Osteocyte (in vitro differentiated cells): ENCODE measurements at places on chromosomes 13 and 19. TPM values are rescaled to one million over a fixed set of nuclear protein-coding genes. Genes with fewer than 3 reads are reported as not detected.

DNA sequence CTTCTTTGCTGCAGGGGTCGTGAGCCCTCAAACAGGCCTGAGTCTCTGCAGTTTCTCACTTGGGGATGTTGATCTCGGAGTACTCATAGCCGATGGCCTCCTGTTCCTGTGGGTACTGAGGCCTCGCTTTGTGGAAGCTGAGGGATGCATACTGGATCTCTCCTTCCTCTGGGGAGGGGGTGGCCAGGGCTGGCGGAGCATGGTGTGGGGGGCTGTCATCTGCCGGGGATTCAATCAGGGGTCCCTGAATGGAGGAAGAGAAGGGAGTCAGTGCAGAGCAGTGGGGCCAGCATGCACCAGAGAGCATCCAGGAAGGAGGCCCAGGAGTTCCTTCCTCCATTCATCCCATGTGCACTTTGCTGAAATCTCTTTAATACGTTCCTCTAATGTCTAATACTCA lies 10.0 kb downstream of the SIGLEC12 start:
- no peaks in the 10 kb centered on the region for H3K4me1 ChIP-seq
- no peak overlapping the region for H3K27ac ChIP-seq
- no peaks in the 10 kb centered on the region for H3K27me3 ChIP-seq
- no peak overlapping the region for H3K4me3 ChIP-seq

- no peak overlapping the region for H3K27ac ChIP-seq
- no peaks in the 10 kb centered on the region for H3K4me1 ChIP-seq
- no peaks in the 10 kb centered on the region for H3K36me3 ChIP-seq
- H3K27me3 ChIP-seq = peaks cover 25% of the 10 kb centered on the region
- no peak overlapping the region for H3K4me3 ChIP-seq
Observed at GRCh38 chr13:46864941-46865340, 31.9 kb downstream of the HTR2A start.

The ZNF865 gene
- total RNA-seq = 16.9 and 19.2 TPM in 2 replicates

GRCh38 chr19:8086849-8087248 lies 34.3 kb downstream of the CCL25 start:
- peaks cover 4% of the 10 kb centered on the region for H3K4me1 ChIP-seq
- no peaks in the 10 kb centered on the region for H3K36me3 ChIP-seq
- no peak overlapping the region for H3K27ac ChIP-seq
- DNase-seq = no peak
- H3K27me3 ChIP-seq = peaks cover 2% of the 10 kb centered on the region

GRCh38 chr19:547117-547516 lies 3.3 kb downstream of the GZMM start:
- no peak overlapping the region for H3K4me3 ChIP-seq
- no peak for DNase-seq
- no peaks in the 10 kb centered on the region for H3K27me3 ChIP-seq
- peaks cover 5% of the 10 kb centered on the region for H3K4me1 ChIP-seq
- peaks cover 4% of the 10 kb centered on the region for H3K36me3 ChIP-seq

GRCh38 chr13:66659701-66660467 lies 570.3 kb downstream of the PCDH9 start:
- H3K4me3 ChIP-seq = no peak overlapping the region
- H3K27me3 ChIP-seq = no peaks in the 10 kb centered on the region
- H3K36me3 ChIP-seq = no peaks in the 10 kb centered on the region
- H3K27ac ChIP-seq = no peak overlapping the region
- no peak for DNase-seq
- peaks cover 33% of the 10 kb centered on the region for H3K4me1 ChIP-seq

The LRRC8E gene
- total RNA-seq = 3.3 and 3.5 TPM in 2 replicates

The SMIM44 gene
- not detected in 2 replicates for total RNA-seq

DNA sequence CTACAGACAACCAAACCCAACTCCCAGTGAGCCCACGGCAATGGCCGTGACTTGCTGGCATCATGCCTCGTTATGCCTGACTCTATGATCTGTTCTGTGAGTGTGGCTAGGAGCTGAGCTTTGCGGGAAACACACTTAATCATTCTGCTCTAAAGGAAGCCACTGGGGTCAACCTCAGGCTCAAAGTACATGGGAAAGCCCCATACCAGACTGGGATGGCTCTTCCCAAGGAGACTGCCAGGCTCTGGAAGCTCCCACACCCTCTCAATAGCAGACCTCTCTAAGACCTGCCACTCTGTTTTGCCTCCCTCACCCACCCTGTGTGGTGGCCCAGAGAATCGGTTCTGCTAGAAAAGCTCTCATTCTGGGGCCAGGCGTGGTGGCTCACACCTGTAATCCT lies 2.2 kb downstream of the PEPD start:
- no peak overlapping the region for H3K27ac ChIP-seq
- peaks cover 21% of the 10 kb centered on the region for H3K4me1 ChIP-seq
- H3K4me3 ChIP-seq = no peak overlapping the region
- no peak for DNase-seq
- H3K27me3 ChIP-seq = no peaks in the 10 kb centered on the region
- H3K36me3 ChIP-seq = no peaks in the 10 kb centered on the region

The GDF15 gene
- 41.9 and 47.9 TPM in 2 replicates for total RNA-seq

The C13orf46 gene
- 2.4 and 2.9 TPM in 2 replicates for total RNA-seq

The ERVK3-1 gene
- 28.7 and 36.2 TPM in 2 replicates for total RNA-seq

GRCh38 chr13:110209950-110210603 lies 96.9 kb downstream of the COL4A1 start:
- H3K4me3 ChIP-seq = no peak overlapping the region
- peak overlapping the region; percentile 23 for H3K27ac ChIP-seq
- H3K36me3 ChIP-seq = peaks cover 68% of the 10 kb centered on the region
- peaks cover 13% of the 10 kb centered on the region for H3K4me1 ChIP-seq
- DNase-seq = peak; percentile 60

- H3K36me3 ChIP-seq = peaks cover 7% of the 10 kb centered on the region
- H3K27me3 ChIP-seq = no peaks in the 10 kb centered on the region
- H3K4me3 ChIP-seq = peak within 1 kb of the TSS; percentile 87
- peaks cover 25% of the 10 kb centered on the region for H3K4me1 ChIP-seq
Observed at GRCh38 chr19:35756377-35757230, at the start of gene HSPB6. HSPB6 (minus strand) TSS chr19:35757029; CDS start chr19:35757008, 21 bp downstream.

GRCh38 chr19:480016-480855 lies 16.1 kb upstream of the MADCAM1 start:
- DNase-seq = peak; percentile 93
- H3K4me3 ChIP-seq = peak overlapping the region; percentile 63
- H3K36me3 ChIP-seq = no peaks in the 10 kb centered on the region

GRCh38 chr13:67735651-67736050 lies 505.5 kb upstream of the PCDH9 start:
- H3K36me3 ChIP-seq = no peaks in the 10 kb centered on the region
- no peaks in the 10 kb centered on the region for H3K27me3 ChIP-seq
- H3K4me1 ChIP-seq = peaks cover 12% of the 10 kb centered on the region
- H3K4me3 ChIP-seq = no peak overlapping the region
- no peak for DNase-seq

DNA sequence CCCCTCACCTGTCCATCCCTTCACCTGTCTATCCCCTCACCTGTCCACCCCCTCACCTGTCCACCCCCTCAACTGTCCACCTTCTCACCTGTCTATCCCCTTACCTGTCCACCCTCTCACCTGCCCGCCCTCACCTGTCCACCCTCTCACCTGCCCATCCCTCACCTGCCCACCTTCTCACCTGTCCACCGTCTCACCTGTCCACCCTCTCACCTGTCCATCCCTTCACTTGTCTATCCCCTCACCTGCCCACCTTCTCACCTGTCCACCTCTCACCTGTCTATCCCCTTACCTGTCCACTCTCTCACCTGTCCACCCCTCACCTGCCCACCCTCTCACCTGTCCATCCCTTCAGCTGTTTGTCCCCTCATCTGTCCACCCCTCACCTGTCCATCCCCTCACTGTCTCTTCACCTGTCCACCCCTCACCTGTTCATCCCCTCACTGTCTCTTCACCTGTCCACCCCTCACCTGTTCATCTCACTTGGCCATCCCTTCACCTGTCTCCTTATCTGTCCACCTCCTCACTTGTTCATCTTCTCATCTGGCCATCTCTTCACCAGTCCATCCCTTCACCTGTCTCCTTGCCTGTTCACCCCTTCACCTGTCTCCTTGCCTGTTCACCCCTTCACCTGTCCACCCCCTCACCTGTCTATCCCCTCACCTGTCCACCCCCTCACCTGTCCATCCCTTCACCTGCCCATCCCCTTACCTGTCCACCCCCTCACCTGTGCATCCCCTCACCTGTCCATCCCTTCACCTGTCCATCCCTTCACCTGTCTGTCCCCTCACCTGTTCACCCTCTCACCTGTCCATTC lies 12.7 kb upstream of the KANK2 start:
- DNase-seq = no peak
- no peak overlapping the region for H3K27ac ChIP-seq
- no peak overlapping the region for H3K4me3 ChIP-seq
- H3K4me1 ChIP-seq = peaks cover 13% of the 10 kb centered on the region

- no peaks in the 10 kb centered on the region for H3K36me3 ChIP-seq
- peak overlapping the region; percentile 85 for H3K27ac ChIP-seq
- H3K4me1 ChIP-seq = peaks cover 34% of the 10 kb centered on the region
- H3K4me3 ChIP-seq = no peak overlapping the region
- peaks cover 5% of the 10 kb centered on the region for H3K27me3 ChIP-seq
- DNase-seq = no peak
Observed at GRCh38 chr19:3335431-3336350, 30.7 kb upstream of the NFIC start.

DNA sequence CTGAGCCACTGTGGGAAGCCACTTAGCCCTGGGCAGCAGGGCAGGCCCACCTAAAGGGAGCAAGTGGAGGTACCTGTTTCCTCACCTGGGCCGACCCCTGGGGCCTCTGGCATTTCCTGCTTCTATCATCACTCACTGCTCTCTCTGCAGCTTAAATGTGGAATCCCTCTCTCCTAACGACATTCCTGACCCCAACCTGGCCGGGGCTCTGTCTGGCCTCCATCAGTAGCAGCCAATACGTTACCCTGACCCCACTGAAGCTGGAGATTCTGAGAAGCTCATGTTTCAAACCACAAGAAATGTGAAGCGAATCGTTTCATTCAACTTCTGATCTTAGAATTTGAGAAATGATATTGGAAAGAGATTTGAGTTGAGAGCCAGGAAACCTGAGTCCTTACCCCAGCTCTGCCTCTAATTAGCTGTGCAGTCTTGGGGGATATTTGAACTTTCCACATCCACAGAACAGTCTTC lies 39.9 kb downstream of the DOCK9 start:
- no peak overlapping the region for H3K27ac ChIP-seq
- peaks cover 7% of the 10 kb centered on the region for H3K4me1 ChIP-seq
- DNase-seq = no peak

The IGFL2 gene
- not detected in 2 replicates for total RNA-seq

DNA sequence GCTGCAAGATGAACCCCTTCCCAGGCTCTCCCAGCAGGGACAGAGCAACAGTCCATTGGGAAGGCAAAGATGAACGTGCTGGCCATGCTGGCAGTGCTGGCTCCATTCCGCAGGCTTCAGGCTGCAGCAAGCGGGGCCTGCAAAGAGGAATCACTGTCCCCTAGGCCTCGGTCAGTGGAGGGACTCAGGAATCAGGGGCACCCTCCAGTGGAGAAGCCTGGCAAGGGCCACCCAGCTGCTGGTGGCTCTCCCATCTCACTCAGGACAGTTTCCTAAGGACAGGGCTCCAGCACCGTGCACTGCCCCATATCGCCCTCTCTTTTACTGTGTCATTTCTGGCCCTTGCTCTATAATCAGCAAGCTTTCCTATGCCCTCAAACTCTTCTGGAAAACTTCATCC lies 498.6 kb downstream of the EFNB2 start:
- no peak overlapping the region for H3K27ac ChIP-seq
- H3K4me3 ChIP-seq = no peak overlapping the region
- H3K27me3 ChIP-seq = no peaks in the 10 kb centered on the region
- no peak for DNase-seq
- H3K4me1 ChIP-seq = peaks cover 26% of the 10 kb centered on the region

GRCh38 chr13:40680659-40681323 lies 14.3 kb upstream of the FOXO1 start:
- H3K4me3 ChIP-seq = no peak overlapping the region
- peaks cover 10% of the 10 kb centered on the region for H3K4me1 ChIP-seq

GRCh38 chr13:21344662-21345176 lies 114.4 kb downstream of the ZDHHC20 start:
- no peak overlapping the region for H3K27ac ChIP-seq
- H3K36me3 ChIP-seq = no peaks in the 10 kb centered on the region
- no peak overlapping the region for H3K4me3 ChIP-seq
- H3K27me3 ChIP-seq = no peaks in the 10 kb centered on the region
- DNase-seq = no peak

DNA sequence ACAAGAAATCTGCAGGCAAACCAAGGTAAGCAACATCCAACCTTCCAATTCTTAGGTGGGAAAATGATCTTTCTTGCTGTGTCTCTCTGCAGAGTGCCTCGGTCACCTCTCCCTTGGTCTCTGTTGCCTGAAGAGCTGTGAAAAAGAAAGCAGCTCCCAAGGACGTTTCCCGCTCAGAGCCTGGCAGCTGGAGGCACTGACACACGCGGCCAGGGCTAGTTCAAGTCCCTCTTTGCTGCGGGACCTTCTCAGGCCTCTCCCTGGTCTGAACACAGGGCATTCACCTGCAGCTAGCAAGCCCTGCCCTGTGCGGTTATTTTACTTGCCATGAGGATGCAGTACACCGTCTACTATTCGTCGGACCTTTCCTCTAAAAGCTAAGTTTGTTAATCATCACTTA lies 3.8 kb downstream of the MED26 start:
- DNase-seq = no peak
- H3K27ac ChIP-seq = no peak overlapping the region
- H3K4me3 ChIP-seq = no peak overlapping the region
- peaks cover 4% of the 10 kb centered on the region for H3K36me3 ChIP-seq
- no peaks in the 10 kb centered on the region for H3K27me3 ChIP-seq

GRCh38 chr13:113407531-113408393 lies 43.8 kb upstream of the GRTP1 start:
- H3K4me3 ChIP-seq = no peak overlapping the region
- DNase-seq = no peak
- H3K36me3 ChIP-seq = no peaks in the 10 kb centered on the region
- peaks cover 40% of the 10 kb centered on the region for H3K4me1 ChIP-seq

DNA sequence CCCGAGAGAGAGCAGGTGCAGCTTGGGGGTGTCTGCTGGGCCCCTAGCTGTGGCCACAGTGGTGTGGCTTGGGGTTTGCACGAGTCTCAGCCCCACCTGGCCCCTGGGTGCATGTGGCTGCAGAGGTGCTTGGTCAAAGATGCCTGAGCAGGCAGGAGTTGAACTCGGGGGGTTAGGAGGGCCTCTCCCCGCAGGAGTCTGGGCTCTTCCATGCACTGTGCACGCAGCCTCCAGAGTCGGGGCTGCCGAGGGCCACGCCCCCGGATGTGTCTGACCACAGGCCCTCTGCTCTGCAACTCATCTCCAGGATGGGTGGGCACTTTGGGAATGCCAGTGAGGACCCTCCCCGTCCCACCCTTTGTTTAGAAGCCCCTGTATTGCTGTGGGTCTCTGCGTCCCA lies 91.5 kb upstream of the MCF2L start:
- no peak overlapping the region for H3K4me3 ChIP-seq
- H3K36me3 ChIP-seq = peaks cover 5% of the 10 kb centered on the region
- DNase-seq = no peak
- H3K4me1 ChIP-seq = no peaks in the 10 kb centered on the region
- H3K27ac ChIP-seq = no peak overlapping the region
